Activated T-helper 1 cell treated with anti-CD3 and anti-CD28 coated beads, Interleukin-2, amount 50 U/mL, for 16 hours (primary cell): ENCODE measurements at places on chromosomes 5 and 9.

- no peak for DNase-seq
Observed at GRCh38 chr9:86918556-86918955, 28.8 kb downstream of the GAS1 start.

DNA sequence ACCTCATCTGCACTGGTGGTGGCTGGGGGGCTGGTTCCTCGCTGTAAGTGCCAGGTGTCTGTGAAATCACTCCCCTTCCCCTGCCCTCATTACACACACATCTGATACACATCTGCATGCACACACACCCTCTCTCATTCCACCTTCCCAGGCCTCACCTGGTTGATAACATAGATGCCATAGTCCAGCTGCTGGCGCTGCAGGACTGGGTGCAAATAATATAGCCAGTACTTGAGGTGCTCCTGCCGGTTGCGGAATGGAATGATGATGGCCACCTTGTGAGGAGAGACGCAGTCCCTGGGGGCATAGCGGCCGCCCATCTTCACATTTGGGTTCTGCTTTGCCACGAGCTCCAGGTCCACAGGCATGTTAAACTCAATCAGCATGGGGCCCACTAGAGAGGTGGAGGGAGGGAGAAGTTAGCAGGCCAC lies 32.1 kb downstream of the B4GALT1 start:
- no peak for DNase-seq

GRCh38 chr9:84173961-84174360 lies 166.6 kb downstream of the SLC28A3 start:
- DNase-seq, result no peak

DNA sequence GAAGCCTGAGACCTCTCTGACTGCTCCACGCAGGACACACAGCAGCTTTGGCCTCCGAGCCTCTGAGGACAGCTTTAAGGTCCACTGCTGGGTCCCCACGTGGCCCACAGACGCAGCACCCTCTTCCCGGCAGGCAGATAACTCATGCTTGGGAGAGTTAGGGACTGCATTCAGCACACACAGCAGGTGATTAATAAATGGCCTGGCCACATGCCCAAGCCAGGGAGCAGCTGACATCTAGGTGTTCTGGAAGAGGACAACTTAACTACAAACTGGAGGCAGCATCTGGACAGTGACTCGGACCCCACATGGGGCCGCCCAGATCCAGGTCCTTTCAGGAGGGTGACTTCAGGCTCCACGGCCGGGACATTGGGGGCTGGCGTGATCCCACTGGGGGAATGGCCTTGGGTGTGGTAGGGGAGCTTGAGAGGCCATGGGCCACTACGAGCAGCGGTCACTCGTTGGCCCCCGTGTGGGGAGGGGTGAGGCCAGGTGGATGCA lies 11.3 kb downstream of the NINJ1 start:
- DNase-seq, result no peak

- no peak for DNase-seq
Observed at GRCh38 chr5:6372251-6373080, 5.9 kb downstream of the MED10 start.

GRCh38 chr5:142878638-142879037 lies 108.5 kb downstream of the ARHGAP26 start:
- no peak for DNase-seq

GRCh38 chr5:68378204-68378820 lies 162.8 kb downstream of the PIK3R1 start:
- no peak for DNase-seq

GRCh38 chr5:130109152-130109551 lies 204.9 kb downstream of the CHSY3 start:
- no peak for DNase-seq

DNA sequence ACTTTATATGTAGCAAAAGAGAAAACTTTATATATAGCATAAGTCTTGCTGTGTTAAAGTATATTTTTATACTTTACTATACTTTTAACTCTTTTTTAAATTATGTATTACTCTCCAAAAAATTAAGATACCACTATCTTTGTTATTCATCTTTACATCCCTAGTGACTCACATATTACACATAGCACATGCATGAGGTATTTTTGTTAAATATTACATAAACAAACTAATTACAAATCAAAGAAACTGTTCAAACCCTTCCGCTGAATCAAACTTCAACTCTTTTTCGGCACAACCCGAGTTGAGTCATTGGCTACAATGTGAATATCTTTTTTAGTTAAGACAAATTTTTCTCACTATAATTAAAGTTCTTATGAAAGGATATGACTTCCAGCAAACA lies 32.1 kb downstream of the NADK2 start:
- no peak for DNase-seq

GRCh38 chr9:13388157-13388556 lies 108.7 kb upstream of the MPDZ start:
- DNase-seq, result no peak

GRCh38 chr9:100066539-100066938 lies 32.3 kb downstream of the ERP44 start:
- no peak for DNase-seq

DNA sequence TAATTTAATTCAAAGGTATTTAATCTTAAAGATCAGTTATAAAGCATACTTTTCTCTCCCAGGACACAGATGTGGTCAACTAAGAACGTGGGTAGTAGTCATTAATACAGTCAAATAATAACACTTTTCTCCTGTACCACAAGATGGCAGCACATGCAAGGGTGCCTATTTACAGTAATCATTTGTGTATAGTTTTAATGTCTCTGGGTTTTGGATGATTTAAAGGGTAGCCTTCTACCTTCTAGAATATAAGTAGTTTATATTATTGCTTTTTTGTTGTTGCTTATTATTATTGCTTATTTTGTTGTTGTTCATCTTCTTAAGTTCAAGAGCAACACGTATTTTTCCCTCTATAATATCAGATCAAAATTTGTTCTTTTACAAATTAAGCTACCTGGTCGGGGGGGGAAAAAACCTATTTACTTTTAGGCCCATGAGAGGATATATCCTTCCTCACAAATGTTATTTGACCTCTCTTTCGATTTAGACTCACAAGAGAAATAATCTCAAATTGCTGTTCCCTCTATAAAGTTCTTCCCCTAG lies 59.6 kb upstream of the SLC27A6 start:
- DNase-seq, result no peak

GRCh38 chr9:82582693-82583092 lies 480.2 kb downstream of the RASEF start:
- no peak for DNase-seq

DNA sequence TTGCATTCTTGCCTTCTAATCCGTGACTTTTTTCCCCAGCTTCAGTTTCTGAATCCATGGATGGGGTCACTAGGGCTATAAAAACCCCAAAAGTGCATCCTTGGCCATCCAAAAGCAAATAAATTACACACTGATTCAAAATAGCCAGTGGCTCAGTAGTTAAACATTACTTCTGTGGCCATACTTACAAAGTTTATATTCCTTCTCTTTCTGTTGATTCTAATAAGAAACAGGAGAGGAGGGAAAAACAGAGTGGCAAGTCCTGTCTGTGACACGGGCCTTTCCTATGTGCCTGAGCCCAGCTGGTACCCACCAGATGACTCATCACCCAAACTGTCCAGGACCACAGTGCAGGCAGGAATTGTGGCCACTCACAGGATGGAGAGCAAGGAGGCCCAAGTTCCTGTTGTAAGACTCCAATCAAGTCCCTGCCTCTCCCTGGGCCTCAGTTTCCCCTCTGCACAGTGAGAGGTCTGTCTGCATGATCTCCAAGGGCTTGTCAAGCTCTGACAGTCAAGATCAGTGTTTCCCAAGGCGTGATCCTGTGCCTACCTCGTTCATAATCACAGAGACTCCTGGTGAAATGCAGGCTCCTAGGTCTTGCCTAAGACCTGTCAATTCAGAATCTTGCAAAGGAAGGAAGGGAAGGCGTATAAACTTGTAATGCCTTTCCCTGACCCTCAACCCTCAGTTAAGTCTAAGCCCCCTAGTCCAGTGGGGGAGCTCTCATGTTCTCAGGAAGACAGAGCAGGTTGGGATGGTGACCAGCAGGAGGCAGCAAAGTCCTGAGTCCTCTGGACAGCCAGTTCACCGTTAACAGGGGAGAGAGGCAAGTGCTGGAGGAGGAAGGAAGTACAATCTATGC lies 29.5 kb downstream of the TNIP1 start:
- DNase-seq, result peak; percentile 38

DNA sequence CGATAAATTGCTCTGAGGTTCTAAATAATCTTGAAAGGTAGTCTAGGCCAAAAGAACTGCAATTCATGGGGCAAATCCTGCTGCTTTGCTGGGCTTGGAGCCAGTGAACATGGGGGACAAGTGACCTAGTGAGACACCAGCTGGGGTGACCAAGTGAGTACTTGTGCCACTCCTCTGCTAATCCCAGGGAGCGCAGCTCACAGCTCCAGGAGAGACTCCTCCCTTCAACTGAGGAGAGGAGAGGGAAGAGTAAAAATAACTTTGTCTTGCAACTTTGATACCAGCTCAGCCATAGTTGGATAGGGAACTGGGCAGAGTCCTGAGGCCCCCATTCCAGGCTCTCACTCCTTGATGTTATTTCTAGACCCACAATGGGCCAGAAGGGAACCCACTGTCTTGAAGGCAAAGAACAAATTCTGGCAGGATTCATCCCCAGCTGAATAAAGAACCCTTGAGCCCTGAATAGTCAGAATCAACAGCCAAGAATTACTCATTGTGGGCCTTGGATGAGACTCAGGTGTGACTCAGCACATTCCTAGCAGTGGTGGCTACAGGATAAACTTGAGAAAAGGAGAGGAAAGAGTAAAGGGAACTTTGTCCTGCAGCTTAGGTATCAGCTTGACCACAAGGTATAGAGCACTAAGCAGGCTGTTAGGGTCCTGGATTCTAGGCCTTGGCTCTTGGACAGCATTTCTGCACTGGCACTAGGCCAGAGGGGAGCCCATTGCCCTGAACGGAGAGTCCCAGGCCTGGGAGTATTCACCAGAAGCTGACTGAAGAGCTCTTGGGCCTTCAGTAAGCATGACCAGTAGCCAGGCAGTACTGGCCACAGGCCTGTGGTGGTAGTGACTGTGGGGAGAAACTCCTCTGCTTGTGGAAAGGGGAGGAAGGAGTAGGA lies 288.3 kb upstream of the CDH18 start:
- no peak for DNase-seq

DNA sequence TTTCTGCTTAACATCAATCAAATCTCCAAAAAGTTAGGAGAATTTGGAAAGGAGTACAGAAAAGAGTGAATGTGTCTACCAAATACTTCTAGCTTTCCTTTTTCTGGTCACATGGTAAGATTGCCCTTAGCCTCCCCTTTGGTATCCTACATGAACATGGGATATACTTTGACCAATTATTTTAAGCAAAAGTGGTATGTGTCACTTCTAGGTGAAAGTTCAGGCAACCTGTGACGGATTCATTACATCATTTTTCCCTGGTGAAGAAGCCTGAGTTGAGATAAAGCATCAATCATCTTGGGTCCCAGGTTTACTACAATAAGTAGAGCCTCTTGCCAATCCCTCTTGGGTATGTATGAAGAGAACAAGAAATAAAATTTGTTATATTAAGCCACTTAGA lies 419.2 kb downstream of the PDE4D start:
- no peak for DNase-seq

DNA sequence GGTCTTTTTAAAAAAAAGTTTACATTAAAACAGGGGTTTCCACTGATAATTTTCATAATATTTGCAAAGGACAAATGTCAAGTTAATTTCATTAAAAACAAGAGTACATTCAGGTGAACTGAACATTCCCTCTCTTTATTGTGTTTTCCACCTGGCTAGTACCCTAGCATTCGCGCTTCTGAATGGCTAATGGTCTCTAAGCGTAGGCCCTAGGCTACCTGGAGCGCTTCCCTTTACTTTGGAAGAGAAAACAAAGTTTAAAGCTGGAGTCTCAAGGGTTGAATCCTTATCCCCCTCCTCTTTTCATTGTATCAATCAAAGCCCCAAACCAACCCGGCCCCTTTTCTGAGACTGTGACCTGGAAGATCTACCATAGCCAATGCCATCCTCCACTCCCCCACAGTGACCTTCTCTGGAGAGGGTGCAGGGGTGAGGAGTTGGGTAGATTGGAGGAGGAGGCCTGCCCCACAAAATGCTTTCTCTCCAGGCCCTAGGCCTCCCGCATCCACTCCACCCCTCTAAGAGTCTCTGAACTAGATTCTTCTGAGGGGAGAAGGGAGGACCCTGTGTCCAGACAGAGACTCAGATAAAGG lies 73.3 kb upstream of the TBCA start:
- DNase-seq, result no peak

DNA sequence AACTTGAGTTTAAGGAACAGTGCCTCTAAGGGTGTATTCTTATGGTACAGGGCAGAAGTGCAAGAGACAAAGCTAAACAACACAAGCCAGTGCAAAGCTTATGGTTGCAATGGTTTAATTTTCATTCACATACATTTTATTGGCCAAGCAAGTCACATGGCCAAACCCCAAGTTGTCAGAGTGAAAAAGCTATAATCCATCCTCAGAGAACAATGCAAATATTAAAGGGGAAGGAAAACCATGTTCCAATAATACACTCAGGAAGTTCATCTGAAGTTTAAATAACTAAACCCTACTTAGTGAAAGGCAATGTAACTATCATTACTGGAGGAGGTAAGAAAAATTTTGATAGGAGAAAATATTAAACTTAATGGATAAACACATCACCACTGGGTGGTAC lies 26.6 kb upstream of the TLR4 start:
- DNase-seq, result no peak

GRCh38 chr9:122819791-122820489 lies 8.4 kb downstream of the PDCL start:
- no peak for DNase-seq

GRCh38 chr9:121895358-121895757 lies 197.8 kb downstream of the TTLL11 start:
- no peak for DNase-seq

GRCh38 chr5:45260292-45260691 lies 435.9 kb downstream of the HCN1 start:
- DNase-seq, result no peak

DNA sequence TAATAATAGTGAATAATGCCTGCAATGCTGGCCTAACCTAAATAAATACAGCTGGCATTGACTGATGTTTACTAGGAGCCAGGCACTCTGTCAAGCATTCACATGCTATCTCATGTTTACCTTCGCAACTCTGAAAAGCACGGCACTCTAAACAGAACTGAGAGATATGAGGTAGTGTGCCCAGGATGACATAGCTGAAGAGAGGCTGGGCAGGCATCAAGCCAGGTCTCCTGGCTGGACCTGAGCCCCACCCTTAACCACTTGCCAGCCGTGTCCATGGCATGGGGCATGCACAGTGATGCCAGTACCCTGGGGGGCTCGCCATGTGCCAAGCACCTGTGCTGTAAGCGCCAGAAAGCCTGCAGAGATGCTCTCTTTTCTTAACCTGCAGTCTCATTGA lies 119.4 kb upstream of the MVB12B start:
- no peak for DNase-seq

GRCh38 chr5:58357121-58357520 lies 102.8 kb downstream of the PLK2 start:
- DNase-seq, result no peak

DNA sequence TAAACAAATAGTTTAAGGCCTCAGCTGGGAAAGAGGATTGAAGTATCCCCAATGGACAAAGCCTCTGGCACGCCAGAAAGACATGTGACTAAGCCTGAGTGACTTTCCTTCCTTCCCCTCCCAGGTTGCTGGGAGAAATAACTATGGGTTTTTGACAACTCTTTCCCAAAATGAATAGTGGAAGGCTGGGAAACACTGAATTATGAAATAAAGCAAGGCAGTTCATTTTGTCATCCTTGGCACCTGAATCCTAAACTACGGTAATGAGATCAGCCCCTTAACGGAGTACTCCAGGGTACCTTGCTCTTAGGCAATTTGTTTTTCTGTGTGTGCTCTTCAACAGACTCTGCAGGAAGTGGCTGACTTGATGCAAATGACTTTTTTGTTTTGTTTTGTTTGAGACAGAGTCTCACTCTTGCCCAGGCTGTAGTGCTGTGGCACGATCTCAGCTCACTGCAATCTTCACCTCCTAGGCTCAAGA lies 75.2 kb downstream of the LMNB1 start:
- DNase-seq, result no peak
